ENCODE measurements at places on chromosomes 12 and 14.

- DNase-seq: no peak
Observed at GRCh38 chr12:67517181-67517887, 131.2 kb upstream of the DYRK2 start.

DNA sequence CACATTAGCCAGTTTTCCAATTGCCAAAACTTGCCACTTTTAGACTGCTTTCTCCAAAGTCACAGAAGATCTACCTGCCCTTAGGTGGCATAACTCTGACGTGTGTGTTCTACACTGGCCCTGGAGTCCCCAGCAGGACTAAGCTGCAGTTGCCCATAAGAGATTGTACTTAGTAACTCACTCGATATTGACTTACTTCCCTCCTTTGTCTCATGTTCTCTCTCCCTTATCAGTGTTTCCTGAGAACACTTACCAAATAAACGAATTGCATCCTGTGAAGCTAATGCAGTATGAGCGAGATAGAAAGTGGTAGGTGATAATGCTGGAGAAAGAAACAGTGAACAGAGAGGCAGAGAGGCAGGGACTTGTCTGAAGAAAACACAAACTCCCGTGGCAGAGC is 117.2 kb downstream of the NUAK1 start:
- no peak for DNase-seq

DNA sequence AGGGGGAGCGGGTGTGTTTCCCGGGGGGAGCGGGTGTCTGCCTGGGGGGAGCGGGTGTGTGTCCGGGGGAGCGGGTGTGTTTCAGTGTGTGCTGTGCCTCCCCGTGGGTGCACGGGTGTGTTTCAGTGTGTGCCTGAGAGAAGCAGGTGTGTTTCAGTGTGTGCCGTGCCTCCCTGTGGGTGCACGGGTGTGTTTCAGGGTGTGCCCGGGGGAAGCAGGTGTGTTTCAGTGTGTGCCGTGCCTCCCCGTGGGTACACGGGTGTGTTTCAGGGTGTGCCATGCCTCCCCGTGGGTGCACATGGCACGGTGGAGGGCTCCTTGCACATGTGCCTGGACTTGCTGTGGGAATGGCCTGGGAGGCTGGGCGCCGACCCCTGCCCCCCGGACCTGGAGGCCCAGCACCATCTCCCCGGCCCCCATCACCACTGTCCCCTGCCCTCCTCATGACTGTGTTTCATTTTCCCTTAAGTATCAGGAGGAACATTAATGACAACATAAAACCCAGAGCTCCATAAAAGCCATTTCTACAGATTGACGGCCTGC is 38.7 kb downstream of the FBRSL1 start:
- DNase-seq: no peak

- no peak for DNase-seq
Observed at GRCh38 chr12:40825156-40825555, 132.9 kb downstream of the CNTN1 start.

- DNase-seq: no peak
Observed at GRCh38 chr12:47343684-47344567, 264.2 kb upstream of the AMIGO2 start.

GRCh38 chr14:88840926-88841325 is 16.5 kb downstream of the TTC8 start:
- DNase-seq: no peak

- DNase-seq: no peak
Observed at GRCh38 chr14:86462193-86462753, 932.3 kb downstream of the FLRT2 start.

GRCh38 chr12:128974881-128975280 is 121.6 kb downstream of the GLT1D1 start:
- DNase-seq: no peak

DNA sequence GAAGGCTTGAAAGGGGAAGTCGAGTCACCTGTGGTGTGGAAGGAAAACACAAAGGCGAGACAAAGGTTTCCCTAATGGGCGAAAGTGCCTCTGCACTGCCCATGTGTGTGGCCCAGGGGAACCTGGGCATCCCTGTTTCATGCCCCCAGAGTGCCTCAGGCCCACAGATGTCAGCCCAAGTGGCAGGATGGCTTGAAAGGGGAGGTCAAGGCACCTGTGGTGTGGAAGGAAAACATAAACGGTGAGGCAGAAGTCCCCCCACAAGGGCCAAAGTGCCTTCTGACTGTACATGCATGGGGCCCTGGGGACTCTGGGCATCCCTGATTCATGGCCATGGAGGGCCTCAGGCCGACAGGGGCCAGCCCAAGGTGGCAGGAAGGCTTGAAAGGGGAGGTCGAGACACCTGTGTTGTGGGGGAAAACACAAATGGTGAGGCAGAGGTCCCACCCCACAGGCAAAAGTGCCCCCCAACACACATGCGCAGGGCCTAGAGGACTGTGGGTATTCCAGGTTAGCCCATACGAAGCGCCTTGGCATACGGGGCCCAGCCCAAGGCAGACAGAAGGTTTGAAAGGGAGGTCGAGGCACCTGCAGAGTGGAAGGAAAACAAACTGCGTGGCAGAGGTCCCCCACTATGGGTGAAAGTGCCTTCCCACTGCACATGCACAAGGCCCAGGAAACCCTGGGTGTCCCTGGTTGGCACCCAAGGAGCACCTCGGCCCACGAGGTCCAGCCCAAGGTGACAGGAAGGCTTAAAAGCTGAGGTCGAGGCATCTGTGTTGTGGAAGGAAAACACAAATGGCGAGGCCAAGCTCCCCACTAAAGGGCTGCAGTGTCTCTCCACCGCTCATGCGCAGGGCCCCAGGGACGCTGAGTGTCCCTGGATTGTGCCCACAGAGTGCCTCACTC is 382.3 kb downstream of the ALG10 start:
- peak; percentile 28 for DNase-seq

GRCh38 chr14:73208390-73208789 is 28.9 kb upstream of the PAPLN start:
- no peak for DNase-seq

DNA sequence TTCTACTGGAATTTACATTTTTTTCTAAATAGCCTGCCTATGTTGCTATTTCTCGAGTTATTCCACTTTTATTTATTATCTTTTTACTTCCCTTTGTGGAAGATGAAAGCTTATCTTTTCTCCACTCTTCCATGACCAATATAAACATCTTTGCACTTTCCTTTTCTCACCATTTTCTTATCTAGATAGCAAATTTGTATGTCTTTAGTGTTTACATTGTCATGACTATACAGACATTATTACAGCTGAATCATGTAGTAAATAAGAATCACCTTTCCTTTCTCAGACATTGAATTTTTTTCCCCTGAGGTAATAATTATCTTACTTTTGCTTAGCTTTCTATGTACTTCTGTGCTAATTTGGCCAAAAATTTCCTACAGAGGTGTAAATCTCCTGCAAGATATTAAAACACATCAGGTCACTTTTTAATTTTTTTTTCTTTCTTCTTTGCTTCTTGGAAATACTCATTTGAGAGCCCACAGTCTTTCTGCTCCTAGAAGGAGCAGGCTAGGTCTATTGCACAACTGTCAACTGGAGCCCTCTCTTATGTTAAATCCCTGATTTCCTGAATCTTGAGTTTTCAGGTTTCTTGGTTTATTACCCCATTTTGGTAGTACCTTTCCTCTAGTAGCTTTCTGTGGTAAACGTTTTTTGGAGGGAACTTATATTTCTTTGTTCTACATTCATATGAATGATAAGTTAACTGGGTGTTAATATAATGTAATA is 109.0 kb upstream of the ATP2B1 start:
- no peak for DNase-seq

DNA sequence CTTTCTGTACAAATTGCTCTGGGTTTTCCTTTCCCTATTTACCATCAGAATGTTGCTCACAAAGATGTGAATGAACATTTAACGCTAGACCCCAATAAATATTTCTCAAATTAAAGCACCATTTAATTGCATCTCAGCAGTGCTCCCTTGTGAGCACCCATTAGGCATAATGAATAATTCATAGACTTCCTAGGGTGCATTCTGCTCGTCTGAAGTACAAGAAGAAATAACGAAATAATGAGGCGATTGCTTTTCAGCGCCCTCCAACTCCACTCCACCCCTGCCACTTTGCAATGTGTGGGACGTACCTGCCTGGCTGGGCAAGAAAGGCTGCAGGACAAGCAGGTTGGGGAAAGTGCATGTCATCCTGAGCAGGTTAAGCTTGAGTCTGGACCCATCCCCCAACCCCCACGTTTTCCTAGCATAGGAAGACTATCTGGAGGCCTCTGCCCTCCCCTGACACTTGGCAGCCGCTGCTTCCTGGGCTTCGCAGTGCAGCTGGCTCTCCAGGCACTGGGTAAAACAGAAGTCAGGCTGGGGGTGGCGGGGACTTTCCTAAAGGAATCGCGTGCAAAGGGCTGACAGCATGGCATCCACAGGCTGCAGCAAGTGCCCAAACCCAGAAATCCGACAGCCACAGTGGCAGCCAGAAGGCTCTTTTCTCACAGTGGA is 253.7 kb downstream of the DUSP6 start:
- DNase-seq: peak; percentile 56

DNA sequence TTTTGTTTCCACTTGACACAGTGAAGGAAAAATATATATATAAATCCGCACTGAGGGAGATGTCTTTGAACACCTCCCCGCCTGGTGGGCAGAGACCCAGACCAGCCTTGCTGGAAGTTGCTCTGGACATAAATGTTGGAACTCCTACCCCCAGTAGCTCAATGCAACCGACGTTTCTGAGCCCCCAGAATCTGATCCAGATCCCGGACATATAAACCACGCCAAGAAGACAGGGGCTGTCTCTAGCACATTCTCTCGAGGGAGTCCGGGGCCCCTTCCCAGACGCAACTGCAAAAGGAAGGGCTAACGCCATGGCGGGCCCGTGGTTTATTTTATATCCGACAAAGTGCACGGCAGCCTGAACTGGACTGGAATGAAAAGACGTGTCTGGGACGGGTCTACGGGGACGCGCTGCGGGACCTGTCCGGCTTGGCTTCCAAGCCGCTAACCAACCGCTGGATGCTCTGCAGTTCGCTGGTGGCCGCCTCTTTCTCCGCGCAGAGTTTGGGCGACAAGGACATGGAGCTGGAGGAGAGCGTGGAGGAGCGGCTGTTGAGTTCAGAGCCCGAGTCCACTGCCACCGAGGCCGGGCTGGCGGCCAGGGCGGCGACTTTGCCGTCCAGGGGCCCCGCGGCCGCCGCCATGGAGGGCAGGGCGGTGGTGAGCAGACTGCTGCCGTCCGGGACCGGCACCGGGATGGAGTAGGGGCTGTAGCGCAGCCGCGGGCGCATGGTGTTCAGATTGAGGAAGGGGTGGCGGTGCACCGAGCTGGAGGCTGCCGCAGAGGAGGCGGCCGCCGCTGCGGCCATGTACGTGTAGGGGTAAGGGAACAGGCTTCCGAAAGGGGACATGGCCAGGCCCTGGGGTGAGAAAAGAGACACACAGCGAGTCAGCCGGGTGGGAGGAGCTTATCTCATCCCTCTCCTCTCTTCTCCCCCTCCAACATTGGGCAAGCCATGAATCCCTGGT is 12.2 kb downstream of the TBX3 start:
- peak; percentile 79 for DNase-seq

- no peak for DNase-seq
Observed at GRCh38 chr12:13962699-13963098, 18.7 kb downstream of the GRIN2B start.

DNA sequence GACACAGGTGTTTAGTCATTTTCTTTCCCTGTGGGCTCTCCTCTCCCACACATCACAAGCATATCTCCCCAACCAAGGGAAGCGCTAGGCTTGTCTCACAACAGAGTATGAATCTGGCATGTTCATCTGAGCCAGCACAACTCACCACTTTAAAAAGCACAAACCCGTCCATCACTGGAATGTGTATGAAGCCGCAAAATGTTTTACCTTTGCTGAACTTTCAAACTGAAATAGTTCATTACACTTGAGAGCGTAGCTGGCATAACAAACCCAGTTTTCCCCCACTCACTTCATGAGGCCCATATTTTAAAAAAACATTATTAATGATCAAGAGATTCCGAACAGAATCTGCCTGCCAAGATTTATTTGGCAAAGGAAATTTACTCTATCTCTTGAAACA is 15.8 kb downstream of the NID2 start:
- DNase-seq: no peak

GRCh38 chr12:52677671-52678070 is 2.5 kb downstream of the KRT1 start:
- DNase-seq: no peak

GRCh38 chr12:28591831-28592230 is 401.6 kb downstream of the CCDC91 start:
- DNase-seq: no peak

GRCh38 chr12:65121049-65121955 is at the start of gene WIF1:
WIF1 (minus strand) TSS chr12:65121305; CDS start chr12:65121191, 114 bp downstream.
- DNase-seq: peak; percentile 82

DNA sequence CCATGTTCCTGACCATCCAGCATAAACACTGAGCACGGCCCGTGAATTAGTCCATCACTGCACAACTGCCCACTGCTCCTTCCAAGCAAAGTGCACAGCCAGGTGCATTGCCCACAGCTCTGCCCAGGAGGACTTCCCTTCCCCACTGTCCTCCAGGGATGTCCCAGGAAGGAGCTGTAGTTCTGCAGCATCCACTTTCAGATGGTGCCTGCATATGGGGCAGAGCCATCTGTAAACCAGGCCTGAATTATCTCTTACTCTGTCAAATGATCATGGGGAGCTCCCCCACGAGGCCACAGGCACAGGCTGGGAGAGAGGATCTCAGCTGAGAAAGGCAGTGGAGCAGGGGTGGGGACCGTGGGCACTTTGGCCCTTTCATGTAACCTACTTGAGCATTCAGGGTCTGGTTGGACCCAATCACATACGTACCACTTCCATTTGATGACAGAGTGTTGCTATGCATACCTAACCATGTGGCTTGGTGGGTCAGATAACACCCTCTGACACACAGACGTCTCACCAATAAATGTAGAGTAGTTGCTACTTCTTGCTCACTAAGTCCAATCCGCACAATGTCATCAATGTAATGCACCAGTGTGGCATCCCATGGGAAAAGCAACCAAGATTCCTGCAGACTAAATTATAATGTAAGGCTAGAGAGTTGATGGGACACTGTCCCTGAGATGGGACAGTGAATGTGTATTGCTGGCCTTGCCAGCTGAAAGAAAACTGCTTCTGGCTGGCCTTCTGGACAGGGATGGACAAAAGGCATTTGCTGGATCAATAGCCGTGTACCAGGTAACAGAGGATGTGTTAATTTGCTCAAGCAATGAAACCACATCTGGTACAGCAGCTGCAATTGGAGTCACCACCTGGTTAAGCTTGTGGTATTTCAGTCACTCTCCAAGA is 113.8 kb upstream of the C14orf180 start:
- DNase-seq: no peak

- DNase-seq: no peak
Observed at GRCh38 chr12:108335349-108336119, 3.6 kb downstream of the CMKLR1 start.

DNA sequence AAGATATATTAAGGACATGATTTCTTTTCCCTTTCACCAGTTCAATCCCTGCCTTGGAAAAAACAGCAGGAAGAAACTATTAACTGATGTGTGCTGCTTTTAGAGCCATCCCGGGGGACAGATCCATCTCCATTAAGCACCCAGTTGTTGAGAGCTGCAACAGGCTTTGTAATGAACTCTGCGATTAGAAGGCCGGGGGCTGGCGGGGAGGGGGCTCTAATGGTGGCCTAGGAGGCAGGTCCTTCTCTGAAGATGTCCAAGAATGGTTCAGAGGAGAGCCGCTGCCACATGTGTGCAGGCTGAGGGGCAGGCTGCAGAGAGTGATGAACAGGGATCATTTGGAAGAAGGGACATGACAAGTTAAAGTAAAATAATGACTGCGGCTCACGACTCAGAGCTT is 67.8 kb downstream of the GALNT8 start:
- no peak for DNase-seq

Measured in ecto neural progenitor cell (in vitro differentiated cells).